ENCODE measurements at places on chromosomes 7 and 10.

GRCh38 chr10:59905731-59906416 is 482 bp downstream of the CCDC6 start:
- DNase-seq: no peak

DNA sequence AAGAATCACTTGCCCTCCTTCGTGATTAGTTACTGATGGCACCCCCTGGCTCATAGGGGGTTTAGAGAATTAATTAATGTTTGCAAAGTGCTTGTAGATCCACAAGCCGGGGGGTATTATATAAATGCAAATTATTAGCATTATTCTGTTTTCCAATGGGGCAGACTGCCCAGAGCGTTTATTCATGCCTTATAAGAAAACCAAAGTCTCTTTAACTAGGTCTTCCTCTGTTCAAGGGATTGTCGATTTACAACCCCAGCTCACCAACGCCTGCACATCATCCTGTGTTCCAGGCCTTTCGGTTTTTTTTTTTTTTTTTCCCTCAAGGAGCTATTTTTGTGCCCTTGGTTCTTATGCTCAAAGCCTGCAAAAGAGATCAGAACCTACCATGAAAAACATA is 630.7 kb downstream of the PARD3 start:
- no peak for DNase-seq

- DNase-seq: no peak
These were observed 17.0 kb downstream of the ATE1 start for GRCh38 chr10:121910673-121911420.

- no peak for DNase-seq
These were observed 72.9 kb upstream of the TMEM248 start for GRCh38 chr7:66847879-66848790.

DNA sequence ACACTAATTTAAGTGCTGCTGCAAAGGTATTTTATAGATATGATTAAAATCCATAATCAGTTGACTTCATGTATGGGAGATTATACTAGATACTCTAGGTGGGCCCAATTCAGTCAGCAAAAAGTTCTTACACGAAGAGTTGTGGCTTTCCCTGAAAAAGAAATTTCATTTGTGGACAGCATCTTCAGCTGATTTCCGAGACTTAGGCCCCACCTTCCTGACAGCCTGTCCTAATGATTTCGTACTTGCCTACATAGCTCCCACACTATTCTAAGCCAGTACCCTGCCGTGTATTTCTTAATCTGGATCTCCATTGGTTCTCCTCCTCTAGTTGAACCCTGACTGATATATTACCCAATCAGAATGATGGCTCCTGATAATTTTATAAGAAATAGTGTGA is 297.9 kb downstream of the EXOC4 start:
- DNase-seq: no peak

- DNase-seq: no peak
These were observed 110.6 kb upstream of the ASAH2 start for GRCh38 chr10:50361946-50362345.

DNA sequence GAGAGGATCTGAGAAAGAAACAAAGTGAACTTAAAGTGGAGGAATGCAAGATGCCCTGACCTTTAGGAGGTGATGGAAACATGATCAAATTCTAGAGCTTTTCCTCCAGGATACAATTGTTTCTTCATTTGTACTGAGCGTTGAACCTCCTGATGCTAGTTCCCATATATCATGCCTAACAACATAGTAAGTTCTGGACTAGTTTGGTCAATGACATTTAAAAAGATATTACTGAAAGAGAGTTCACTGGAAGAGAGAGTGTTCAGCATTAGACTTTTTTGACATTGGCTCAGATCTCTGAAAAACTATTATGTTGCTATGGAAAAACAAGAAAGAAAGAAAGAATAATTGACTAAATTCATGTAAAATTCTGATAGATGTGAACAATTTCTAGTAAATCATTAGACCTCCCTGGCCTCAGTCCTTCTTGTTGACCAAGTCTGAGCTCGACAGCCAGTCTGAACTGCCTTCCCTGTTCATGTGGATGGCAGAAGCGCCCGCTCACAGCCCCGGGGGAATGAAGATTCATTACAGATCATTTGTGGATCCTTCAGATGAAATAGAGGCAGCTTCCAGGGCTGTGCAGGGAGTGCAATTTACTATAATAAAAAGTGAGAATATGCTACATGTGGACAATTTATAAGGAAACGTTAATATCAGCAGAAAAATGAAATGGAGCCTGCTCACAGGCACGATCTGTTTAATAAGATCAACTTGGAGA is 442.1 kb downstream of the GRID1 start:
- DNase-seq: no peak

- DNase-seq: no peak
These were observed 63.1 kb downstream of the LRRC17 start for GRCh38 chr7:102975854-102976253.

DNA sequence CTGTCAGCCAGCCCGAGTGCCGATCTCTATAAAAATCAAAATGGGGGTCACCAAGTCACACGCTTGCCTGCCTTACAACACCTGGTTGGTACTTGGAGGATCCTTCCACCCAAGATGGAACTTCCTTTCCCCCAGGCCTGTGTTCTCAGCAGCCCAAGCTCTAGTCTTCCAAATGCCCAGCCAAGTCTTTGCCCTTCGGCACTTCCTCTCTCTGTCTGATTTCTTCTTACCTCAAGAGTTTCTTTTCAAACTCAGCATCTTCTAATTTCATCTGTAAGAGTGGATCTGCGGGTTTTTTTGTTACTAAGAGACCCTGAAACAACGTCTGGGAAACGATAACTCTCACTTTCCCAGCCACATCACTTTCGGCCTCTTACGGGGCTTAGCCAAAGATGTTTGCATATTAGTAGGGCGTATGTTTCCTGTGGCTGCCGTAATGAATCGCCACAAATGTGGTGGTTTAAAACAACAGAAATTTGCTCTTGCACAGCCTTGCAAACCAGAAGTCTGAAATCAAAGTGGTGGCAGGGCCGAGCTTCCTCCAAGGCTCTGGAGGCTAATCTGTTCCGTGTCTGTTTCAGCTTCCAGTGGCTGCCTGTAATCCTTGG is 219.9 kb downstream of the TCF7L2 start:
- DNase-seq: no peak

GRCh38 chr7:1368682-1369571 is 90.3 kb downstream of the MICALL2 start:
- no peak for DNase-seq

Measured in central memory CD8-positive, alpha-beta T cell (primary cell).